CD4-positive, alpha-beta T cell treated with Interleukin-10 for 1 hour (primary cell): ENCODE measurements at places on chromosomes 11 and 22.
A peak's percentile ranks its signal among the peaks of the same experiment; 100 is the strongest.

GRCh38 chr11:3037040-3037944 lies 19.9 kb downstream of the CARS1 start:
- DNase-seq, result peak; percentile 54

DNA sequence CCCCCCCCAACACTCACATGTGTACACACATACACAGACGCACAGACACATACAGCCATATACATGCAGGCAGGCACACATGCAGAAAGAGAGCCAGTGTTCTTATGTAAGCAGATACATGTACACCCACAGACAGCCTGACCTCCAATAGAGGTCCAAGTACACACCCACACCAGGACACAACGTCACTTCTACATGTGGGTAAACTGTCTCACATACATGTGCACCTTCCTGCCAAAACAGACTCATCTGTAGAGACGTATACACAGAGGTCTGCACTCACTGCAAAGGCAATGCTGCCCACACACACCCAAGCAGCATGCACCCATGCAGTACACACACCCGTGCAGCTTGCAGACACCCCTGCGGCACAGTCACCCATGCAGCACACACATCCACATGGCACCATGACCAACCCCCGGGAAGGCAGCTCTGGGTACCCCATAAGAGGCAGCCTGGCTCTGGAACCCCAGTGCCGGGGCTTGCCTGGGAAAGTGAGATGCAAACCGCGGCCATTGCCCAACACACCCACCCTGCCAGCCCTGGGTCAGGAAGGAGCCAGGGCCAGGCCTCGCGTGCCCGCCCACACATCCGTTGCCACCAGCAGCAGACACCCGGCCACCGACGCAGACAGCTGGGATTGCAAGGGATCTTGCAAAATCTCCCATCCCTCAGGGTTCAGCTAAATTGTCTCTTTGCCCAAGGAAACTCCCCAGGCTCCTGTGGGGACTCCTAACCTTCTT lies 10.1 kb downstream of the CASTOR1 start:
- DNase-seq, result no peak

- DNase-seq, result no peak
Measured at GRCh38 chr11:82533628-82534327, 199.9 kb downstream of the FAM181B start.

DNA sequence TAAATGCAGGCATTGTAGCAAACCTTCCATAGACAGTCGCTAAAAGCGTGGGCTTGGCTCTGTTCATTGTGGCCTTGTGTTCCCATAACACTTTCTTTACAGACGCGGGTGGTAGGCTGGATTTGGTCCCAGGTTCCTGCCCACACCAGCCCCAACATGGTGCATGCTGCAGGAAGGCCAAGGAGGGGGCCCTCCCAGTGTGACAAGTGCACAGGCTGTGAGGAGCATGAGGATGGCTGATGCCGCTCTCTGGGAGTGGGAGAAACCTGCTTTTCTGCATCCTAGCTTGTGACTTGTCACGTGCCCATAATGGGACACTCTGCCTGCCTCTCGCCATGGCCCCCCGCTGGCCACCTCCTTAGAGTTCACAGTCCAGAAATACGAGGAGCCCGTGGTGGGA lies 161.8 kb upstream of the B3GAT1 start:
- no peak for DNase-seq

DNA sequence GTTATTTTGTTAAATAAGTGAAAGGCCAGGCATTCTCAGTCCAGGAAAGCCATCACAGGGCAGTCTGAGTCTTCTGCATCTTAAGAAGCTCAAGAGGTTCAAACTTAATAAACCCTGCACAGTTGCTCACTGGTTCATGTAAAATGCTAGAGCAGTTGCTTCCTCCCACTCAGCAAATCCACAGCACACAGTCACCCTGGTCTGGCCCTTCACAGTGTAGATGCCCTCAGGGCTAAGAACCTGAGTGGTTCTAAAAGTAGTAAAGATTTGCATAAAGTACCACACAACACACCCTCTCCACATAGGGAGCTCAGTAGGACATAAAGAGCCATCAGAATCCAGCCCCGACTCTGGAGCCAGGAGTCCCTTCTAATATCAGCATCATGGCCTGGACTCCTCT lies 58.7 kb downstream of the ZNF280B start:
- DNase-seq, result no peak

GRCh38 chr11:103700622-103701021 lies 335.8 kb upstream of the DDI1 start:
- DNase-seq, result no peak

GRCh38 chr11:128628325-128628673 lies 40.9 kb upstream of the ETS1 start:
- no peak for DNase-seq

DNA sequence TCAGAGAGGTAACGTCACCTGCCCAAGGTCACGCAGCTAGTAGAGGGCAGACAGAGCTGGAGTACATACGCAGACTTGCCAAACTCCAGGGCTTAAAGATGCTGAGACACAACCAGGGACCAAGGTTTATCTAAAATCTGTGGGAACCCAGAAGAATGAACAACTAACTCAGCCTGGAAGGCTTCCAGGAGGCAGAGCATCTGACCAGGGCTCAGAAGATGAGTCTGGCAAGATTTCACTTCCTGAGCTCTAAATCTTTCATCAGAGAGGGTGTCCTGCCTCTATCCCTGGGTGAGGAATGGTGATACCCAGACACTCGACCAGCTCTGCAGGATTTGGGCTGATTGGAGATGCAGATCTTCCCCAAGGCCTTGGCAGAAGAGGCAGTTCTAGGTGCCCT lies 9.1 kb downstream of the GAL3ST1 start:
- DNase-seq, result no peak

- no peak for DNase-seq
Measured at GRCh38 chr11:78359921-78360320, 57.7 kb downstream of the GAB2 start.

GRCh38 chr11:6862961-6863360 lies at the start of gene OR10A2:
TSS of gene OR10A2 (plus strand) at chr11:6863057. CDS start at chr11:6869755, 6,698 bp downstream.
- DNase-seq, result no peak

- DNase-seq, result no peak
Measured at GRCh38 chr11:118646393-118646792, 33.1 kb downstream of the TREH start.

DNA sequence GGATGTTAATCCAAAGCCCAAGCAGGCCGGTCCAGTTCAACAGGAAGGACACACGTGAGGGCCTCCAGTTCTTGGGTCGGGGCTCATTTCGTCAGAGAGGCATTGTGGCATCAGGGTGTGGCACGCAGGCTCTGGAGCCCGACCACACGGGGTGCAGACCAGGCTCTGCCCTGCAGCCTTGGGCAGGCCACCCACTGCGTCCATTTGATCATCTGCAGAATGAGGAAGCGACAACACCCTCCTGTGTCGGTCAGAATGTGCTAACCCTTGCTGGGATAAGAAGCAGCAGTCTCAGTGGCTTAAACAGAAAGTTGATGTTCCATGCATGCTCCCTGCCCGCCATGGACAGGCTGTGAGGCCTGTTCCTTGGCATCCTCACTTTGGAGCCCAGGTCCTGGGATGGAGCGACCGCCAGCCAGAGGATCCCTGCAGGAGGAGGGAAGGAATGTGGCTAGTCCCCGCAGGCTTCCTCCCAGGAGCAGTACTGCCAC lies 10.8 kb downstream of the RIBC2 start:
- peak; percentile 10 for DNase-seq

GRCh38 chr11:115993590-115993989 lies 489.4 kb upstream of the CADM1 start:
- no peak for DNase-seq

GRCh38 chr11:87722756-87723565 lies 452.3 kb downstream of the RAB38 start:
- no peak for DNase-seq

- DNase-seq, result no peak
Measured at GRCh38 chr11:126443120-126443519, 87.6 kb downstream of the ST3GAL4 start.

GRCh38 chr22:42388130-42388797 lies 43.9 kb downstream of the NFAM1 start:
- DNase-seq, result no peak

GRCh38 chr11:28420099-28420498 lies 311.9 kb downstream of the METTL15 start:
- DNase-seq, result no peak

- DNase-seq, result no peak
Measured at GRCh38 chr22:20758688-20759087, 15.2 kb upstream of the SERPIND1 start.

- peak; percentile 37 for DNase-seq
Measured at GRCh38 chr11:62588966-62589637, 2.2 kb downstream of the TUT1 start.

DNA sequence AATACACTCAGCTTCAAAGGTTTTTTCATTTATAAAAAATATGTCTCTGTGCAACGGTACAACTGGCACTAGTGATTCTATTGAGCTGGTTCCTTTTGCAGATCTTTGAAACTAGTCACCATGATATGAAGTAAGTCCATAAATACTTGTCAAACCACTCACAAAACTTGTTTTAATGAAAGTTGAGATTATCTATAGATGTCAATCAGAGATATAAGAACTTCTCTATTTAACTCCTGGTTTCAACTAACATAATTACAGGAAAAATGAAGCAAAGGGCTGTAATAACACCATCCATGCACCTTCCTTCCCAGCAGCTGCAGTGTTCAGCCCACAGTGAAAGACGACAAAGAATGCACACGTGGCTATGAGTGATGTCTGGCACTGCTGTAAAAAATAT lies 44.7 kb downstream of the TMEM123 start:
- no peak for DNase-seq

GRCh38 chr22:46753360-46753759 lies 9.1 kb upstream of the TBC1D22A start:
- DNase-seq, result no peak
